NCI-H1105 treated with DMSO at 0.1 percent for 48 hours (cell line): ENCODE measurements at places on chromosomes 2 and 18.

DNA sequence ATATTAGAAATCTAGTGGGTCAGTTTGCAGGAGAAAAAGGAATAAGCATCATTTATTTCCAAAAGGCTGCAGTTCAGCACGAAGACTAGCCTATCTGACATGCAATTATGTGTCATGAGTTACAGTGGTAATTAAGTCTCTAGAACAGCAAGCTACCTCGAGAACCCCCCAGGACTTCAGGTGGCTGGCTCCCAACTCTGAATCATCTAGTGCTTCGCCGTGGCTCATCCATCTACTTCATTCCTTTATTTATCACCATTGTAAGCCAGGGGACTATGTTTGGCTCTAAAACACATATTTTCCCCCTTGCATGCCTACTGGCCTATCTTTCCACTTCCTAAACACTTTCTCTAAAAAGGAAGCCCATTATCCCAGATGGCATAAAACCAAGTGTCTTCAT is 121.6 kb downstream of the TXNL1 start:
- no peak for DNase-seq

- no peak for DNase-seq
Measured at GRCh38 chr18:56433919-56434318, 204.5 kb downstream of the TXNL1 start.

DNA sequence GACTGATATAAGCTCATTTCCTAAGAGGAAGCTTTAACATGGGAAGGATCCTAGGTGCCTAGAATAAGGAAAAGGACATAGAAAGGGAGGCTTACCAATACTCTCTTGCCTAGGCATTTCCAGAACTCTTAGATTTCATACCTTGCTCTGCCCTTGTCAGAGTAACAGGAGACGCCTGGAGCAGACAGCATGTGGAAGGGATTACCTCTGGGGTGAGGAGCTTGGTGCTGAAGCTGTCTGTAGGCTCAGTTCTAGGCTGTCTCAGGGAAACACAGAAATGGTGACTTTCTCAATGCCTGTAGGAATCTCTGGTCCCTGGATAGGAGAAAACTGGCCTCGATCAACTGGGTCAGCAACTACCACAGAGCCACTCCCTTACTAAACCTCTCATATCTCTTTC is 150.0 kb downstream of the SLC4A3 start:
- no peak for DNase-seq

- no peak for DNase-seq
Measured at GRCh38 chr18:72727038-72727655, 140.6 kb downstream of the NETO1 start.

DNA sequence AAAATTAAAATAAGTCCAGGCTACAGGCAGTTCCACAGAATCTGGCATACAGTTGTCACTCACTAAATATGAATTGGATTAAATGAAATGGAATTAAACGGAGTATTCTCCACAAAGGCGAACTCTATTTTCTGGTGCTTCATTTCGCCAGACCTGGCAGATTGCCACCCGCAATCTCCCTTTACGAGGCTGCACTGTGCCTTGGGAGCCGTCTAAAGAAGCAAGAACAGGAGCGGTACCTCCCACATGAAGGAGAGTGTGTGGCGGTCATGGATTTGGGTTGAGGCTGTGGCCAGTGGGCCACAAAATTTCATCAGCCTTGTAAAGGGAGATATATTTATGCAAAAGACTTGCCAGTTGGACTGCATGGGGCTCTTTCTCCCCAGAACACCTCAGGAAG is 151.0 kb downstream of the OSR1 start:
- DNase-seq, result peak; percentile 32

DNA sequence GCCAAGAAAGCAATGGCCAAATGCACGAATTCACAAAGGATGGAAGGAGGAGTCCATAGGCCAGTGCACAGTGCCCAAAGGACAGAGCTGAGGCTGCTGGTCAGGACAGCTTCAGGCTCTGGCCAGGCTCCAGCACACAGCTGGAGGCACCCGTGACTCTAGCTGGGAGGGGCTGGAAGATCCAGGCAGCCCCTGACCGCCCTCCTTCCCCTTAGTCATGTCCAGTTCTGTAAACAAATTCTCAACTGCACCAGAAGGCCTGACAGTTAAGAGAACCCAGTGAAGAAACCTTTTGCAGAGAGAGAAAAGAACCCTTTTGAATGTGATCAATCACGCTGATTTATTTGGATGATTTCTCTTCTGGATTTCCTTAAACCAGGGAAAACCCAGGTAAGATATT is 7.7 kb upstream of the YWHAQ start:
- DNase-seq, result no peak

DNA sequence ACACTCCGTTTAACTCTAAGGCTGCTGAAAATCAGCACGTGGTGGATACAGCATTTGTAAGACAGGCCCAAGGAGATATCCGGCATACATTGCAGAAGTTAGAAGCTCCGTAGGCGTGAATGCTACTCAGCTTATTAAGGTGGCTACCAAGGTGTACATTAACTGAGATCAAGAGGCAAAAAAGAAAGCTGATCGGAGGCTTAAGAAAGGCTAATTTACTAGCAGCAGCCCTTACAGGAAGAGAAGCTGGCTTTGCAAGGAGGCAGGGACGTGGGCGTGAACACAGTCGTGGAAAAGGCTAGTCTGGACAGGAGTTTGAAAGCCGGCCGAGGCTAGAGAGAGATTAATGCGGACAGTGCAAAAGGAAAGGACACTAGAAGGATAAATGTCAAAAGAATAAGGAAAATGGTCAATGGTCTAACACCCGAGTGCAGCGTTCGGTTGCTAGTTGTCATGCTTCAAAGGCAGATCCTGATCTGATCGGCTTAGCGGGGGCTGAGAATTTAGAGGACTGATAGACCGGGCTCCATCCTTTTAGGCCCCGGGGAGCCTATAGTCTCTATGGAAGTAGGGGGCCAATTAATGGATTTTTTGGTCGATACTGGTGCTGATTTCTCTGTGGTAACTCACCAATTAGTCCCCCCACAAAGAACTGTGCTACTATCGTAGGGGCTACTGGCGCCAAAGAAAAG is 45.6 kb upstream of the SELENOI start:
- DNase-seq, result no peak

GRCh38 chr2:150778828-150779227 is 291.4 kb upstream of the RND3 start:
- DNase-seq, result no peak

GRCh38 chr2:119004602-119005001 is 62.6 kb downstream of the MARCO start:
- DNase-seq, result no peak

DNA sequence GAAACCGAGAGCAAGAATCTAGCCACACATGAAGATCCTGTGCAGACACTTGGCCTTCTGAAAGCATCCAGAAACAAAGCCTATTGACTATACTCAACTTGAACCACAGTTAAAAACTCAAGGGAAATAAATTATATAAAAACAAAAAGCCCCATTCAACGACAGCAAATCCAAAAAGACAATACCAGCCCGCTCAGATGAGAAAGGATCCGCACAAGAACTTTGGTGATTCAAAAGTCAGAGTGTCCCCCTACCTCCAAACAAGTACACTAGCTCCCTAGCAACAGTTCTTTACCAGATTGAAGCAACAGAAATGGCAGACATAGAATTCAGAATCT is 163.2 kb downstream of the WDPCP start:
- DNase-seq, result no peak

DNA sequence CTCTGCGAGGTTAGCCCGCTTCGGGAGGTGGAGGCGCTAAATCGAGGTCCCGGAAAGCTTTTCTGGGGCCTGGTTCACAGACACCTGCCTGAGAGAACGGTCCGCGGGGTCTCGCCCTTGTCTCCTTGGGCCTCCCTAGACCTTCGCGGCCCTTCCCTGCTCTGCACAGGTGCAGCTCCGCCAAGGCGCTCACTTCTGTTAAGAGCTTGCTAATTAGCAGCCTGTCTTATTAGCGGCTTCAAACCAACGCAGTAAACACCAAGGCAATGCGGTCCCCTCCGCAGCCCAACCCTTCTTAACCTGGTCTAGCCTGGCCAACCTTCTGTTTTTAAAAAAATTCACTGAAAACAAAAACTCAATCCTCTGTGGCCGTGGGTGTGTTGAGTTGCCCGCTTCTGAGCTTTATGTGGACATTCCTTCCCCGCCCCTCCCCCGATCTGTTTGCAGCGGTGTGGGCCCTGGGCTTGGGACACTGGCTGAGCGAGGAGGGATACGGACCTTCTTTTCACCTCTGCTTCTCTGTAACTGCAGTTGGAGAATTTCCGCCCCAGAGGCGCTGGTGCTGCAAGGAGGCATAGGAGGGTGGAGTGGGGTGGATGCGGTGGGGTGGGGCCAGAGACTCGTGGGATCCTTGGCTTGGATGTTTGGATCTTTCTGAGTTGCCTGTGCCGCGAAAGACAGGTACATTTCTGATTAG is 3.4 kb upstream of the HOXD4 start:
- DNase-seq, result no peak

DNA sequence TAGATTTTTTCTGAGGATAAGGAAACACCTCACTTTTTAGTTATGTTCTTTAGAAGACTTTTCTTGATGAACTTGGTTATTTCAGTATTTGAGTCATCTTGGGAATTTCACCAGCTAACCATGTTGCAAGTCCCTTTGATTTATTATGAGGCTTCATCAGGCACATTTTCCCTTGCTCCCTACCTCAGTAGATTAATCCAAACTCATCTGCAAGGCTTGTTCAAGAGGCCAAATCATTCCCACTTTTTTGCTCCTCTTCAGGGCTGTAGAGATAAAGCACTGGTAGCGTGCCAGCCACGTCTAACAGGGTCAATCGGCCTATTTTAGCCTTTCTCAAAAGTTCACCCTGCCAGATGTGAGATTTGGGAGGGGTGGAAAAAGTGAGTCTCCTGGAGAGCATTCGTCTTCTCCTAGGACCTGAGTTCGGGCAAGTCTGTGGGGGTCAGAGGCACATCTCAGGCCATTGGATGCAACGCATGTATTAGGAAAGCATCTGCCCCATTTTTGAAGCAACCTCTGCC is 120.3 kb downstream of the RDH14 start:
- no peak for DNase-seq

- DNase-seq, result no peak
Measured at GRCh38 chr2:83665894-83666293, 793.2 kb downstream of the SUCLG1 start.

GRCh38 chr2:213164263-213164662 is 12.9 kb upstream of the IKZF2 start:
- no peak for DNase-seq

GRCh38 chr18:43279015-43279744 is 1.9 kb upstream of the SYT4 start:
- DNase-seq, result peak; percentile 98

- DNase-seq, result no peak
Measured at GRCh38 chr2:197254776-197255530, 55.6 kb downstream of the ANKRD44 start.

GRCh38 chr18:8706791-8707555 is 1.6 kb downstream of the MTCL1 start:
- DNase-seq, result peak; percentile 45

DNA sequence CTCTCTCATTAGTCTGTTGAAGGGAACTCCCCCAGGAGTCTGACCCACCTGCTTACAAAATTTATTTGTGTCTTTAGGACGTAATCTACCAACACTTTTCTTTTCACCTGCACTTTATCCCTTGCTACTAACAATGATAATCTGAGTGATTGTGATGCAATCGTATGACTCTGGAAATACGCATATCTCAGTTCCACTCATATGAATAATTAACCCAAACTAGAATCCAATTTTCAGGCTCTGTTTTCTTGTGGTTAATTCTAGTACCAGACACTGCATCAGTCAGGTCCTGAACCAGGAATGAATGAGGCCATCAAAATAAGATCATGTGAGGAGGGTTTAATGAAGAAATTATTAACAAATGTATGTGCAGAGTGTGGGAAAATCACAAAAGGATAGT is 158.4 kb upstream of the SRD5A2 start:
- no peak for DNase-seq

GRCh38 chr2:70962885-70963878 is 15.2 kb upstream of the ANKRD53 start:
- no peak for DNase-seq

DNA sequence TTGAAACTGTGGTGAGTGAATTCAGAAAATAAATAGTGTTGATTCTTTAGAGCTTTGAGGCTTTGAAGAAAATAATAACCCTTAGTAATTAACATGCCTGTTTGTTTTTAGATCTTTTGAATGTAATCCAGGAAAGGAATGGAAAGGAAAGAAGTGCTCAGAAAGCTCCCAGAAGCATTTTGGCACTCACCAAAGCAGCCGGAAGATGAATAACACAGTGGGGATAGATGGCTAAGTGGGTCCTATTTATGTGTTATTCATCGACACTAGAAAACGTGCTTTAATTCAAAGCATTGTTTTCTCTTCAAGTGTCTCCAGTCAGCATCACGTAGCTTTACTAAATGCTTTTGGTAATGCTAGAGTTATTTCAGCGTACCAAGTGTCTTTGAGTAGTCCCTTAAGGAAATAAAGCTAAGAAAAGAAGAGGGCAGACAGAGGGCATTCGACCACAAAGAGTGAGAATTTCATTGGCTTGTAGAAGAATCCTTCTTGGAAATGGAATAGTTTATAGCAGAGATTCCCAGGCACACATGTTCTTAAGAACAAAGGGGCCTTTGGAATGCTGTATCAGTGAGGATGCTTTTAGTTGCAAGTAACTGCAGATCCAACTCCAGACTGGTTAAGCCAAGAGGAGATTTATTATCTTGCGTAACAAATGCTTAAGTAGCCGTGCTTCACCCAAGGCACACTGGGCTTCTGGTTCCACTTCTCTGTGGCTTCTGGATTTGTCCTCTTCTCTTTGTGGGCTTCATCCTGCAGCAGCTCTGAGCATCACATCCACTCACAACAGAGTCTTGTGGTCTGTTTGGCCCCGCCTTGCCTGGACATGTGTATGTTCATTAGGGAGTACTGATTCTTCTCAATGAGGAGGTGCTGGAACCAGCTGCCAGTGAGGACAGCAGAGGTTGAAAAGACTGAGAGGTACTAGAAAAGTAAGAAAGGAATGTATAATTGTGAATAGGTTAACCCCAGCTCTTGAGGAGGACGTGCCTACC is 63.6 kb upstream of the LTBP1 start:
- no peak for DNase-seq

GRCh38 chr2:160209516-160209856 is 9.4 kb upstream of the ITGB6 start:
- no peak for DNase-seq
